Stimulated activated CD4-positive, alpha-beta T cell treated with anti-CD3 and anti-CD28 coated beads, Interleukin-1b, Interleukin-23, amount 100 ng/mL, for 48 hours (primary cell): ENCODE measurements at places on chromosomes 3 and 15.

DNA sequence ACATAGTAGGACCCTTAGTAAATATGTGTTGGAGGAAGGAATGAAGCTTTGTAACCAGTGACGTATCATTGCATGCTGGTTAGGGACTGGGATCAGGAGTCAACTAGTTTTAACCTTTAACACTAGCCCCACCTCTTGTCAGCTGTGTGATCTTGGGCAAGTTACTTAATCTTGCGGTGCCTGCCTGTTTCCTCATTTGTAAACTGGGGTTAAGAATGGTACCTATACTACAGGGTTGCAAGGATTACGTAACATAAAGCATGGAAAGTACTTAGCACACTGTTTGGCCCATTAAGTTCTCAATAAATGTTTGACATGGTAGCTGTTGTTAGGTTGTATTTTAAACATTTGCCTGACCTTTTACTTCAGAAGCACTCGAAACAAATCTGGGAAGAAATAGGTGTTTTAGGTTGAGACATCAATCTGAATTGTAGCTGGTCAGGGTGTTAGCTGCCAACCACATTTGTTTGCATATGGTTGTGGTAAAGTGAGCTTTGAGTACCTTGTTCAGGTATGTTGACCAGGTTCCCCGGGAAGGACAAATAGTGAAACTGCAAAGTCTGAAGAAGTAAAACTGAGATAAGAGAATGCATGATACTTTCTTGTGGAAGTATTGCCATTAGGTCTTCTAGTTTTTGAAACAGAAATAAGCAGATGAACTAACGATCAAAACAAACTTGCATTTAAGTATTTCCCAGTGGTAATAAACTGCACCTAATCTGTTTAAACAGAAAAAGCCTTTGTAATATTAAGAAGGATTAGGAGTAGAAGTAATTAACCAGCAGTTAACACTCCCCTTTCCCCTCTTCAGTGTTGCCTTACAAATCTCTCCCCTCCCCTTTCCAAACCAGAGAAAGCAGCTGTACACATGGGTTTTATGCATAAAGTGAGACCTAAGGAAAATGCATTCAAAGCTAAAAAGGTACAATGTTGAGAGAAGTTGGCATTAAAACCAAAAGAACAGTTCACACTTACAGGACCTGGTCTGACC, 25.8 kb upstream of the SCAANT1 start:
- DNase-seq, result no peak

DNA sequence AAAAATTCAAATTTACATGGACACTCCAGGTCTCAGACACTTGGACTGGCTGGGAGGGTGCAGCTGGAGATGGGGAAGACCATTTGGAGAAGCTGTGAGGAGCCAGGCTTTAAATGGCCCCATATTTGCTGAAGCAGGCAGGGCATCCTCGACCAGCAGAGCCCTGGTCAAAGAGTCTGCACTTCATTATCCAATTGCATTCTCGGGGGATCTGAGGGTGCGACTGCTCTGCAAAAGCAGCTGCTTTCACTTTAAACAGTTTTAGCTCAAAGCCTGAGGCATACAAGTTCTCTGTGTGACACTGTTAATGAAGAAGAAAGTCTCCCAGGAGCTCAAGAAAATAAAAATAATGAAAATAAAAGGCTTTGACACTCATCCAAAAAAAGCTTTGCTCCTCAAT, 98.0 kb upstream of the SLC25A36 start:
- no peak for DNase-seq

GRCh38 chr3:30083315-30083714, 523.1 kb upstream of the TGFBR2 start:
- no peak for DNase-seq

GRCh38 chr15:85832394-85832793, 37.7 kb upstream of the KLHL25 start:
- DNase-seq, result no peak

DNA sequence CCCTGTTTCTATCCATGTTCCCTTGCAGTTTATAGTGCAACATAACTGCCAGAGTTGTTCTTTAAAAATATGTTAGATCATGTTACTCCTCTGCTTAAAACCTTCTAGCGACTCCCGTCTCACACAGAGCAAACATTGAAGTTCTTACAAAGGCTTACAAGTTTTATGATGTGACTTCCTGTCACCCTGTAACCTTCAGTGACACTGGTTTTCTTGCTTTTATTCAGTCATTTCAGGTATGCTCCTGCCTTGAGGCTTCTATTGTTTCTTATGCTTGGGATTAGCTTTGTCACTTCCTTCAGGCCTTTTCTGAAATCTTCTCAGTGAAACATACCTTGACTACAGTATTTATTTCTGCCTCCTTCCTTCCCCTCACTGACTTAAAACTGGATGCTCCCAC, 252.1 kb downstream of the DOCK3 start:
- DNase-seq, result no peak
